Kidney epithelial cell (primary cell): ENCODE measurements at places on chromosomes 12 and 14. TPM values are rescaled to one million over a fixed set of nuclear protein-coding genes. Genes with fewer than 3 reads are reported as not detected.

The SPTB gene
- total RNA-seq = 0.21 and 0.54 TPM in 2 replicates

The IL26 gene
- total RNA-seq = not detected in 2 replicates

The KRT79 gene
- total RNA-seq = not detected in 2 replicates

The STK38L gene
- total RNA-seq = 20.3 and 28.0 TPM in 2 replicates

DNA sequence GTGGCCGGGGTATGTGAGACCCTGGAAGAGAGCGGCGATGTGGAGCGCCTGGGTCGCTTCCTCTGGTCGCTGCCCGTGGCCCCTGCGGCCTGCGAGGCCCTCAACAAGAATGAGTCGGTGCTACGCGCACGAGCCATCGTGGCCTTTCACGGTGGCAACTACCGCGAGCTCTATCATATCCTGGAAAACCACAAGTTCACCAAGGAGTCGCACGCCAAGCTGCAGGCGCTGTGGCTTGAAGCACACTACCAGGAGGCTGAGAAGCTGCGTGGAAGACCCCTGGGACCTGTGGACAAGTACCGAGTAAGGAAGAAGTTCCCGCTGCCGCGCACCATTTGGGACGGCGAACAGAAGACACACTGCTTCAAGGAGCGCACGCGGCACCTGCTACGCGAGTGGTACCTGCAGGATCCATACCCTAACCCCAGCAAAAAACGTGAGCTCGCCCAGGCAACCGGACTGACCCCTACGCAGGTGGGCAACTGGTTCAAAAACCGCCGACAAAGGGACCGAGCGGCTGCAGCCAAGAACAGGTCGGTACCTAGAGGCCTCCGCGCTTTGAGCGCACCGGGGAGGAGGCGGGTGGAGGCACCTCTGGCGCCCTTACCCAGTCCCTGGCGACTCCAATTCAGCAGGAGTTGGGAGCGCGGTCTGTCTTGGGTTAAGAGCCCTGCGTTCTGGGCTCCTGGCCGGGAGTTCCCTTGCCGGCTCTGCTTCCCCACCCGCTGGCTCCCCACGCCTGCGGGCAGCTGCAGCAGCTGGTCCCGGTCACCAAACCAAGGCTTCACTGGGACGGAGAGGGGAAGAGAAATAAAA, 700 bp downstream of the SIX6 start:
- no peak for DNase-seq

DNA sequence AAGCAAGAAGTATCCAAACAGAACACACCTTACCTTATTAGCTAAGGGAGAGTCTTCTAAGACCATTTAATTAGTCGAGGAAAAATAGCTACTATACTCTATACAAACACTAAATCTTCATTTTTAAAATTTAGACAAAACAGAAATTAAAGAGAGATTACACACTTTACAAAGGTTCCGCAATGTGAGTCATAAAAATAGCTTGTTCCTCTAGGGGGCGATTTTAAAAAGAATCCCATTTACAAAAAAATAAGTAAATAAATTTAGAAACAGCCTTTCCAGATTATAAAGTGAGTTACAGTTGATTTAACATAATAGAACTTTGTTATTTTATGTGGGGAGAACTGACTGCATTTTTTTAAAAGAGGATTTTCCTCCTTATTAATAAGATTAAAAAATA, 201.6 kb downstream of the PAX9 start:
- no peak for DNase-seq

GRCh38 chr12:10075451-10075850, 23.3 kb downstream of the CLEC1A start:
- no peak for DNase-seq
